ENCODE measurements at places on chromosomes 1 and 21.
A peak's percentile ranks its signal among the peaks of the same experiment; 100 is the strongest.

- DNase-seq = no peak
Observed at GRCh38 chr1:240820816-240821215, 208.9 kb upstream of the GREM2 start.

- no peak for DNase-seq
Observed at GRCh38 chr1:98468111-98468717, 193.3 kb upstream of the SNX7 start.

GRCh38 chr1:173476665-173477285 is 360 bp upstream of the PRDX6 start:
- DNase-seq = peak; percentile 82

DNA sequence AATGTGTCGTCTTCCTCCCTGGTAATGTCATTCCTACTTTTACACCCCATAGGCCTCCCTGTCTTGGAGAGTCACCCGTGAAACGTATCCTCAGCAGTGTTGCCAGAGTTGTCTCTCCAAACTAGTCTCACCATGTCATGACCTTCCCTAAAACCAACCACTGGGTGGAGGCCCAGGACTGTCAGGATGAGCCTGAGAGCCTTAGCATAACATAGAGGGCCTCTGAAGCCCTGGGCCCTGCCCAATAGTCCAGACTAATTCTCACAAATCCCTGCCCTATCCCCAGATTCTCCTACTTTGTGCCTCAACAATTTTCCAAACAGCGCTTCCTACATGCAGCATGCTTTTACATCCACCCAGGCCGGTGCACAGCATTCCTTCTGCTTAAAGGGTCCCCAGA is 29.3 kb upstream of the HSD3B1 start:
- no peak for DNase-seq

DNA sequence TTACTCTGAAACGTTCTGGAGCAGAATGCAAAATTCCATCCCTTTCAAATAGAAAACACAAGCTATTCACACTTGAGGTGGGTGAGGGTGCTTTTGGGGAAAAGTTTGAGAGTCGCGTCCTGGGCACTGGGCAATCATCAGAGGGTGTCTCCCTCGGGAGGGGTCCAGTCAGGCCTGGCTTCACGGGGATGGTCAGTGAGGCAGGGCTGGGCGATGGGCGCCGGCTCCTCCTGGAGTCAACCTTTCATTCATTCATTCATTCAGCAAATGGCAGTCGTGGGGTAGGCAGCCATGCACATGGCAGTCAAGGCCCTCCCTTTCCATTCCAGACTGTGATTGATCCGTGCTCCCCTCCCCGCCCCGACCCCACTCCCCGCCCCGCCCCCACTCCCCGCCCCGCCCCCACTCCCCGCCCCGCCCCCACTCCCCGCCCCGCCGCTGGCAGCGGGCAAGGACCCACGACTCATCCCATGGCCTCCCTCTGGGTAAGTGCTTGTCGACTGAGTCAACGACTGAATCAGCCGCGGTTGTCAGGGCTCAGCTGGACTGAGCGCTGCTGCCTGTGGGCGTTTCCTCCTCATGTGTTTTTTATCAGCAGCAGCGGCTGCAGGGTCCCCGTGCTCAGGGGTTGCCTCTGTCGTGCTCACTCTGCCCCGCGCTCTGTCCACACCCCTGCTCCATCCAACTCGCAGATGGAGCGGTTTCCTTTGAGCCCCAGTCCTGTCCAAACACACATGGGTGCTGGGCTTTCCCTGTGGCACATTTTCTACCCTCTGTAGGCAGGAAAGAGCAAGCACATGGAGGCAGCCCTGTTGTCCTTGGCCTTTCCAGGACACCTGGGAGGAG is 12.5 kb upstream of the SPSB1 start:
- peak; percentile 52 for DNase-seq

DNA sequence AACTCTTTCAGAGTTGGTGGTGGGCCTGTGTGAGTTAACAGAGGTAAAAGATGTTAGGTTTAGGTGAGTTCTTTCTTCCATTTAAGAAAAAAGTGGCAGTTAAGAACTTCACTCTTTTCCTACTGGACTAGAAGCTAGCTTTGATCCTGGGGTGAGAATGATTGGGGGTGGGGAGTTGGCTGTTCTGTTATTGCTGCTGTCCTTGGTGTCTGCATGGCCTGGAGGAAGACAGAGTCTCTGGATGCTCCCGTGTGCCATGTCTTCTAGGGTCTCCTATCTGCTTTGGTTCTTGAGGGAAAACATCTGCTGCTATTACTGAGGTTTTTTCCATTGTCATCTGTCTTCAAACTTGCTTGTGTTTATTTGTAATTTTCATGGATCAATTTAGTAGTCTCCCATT is 275.7 kb downstream of the HLX start:
- no peak for DNase-seq

DNA sequence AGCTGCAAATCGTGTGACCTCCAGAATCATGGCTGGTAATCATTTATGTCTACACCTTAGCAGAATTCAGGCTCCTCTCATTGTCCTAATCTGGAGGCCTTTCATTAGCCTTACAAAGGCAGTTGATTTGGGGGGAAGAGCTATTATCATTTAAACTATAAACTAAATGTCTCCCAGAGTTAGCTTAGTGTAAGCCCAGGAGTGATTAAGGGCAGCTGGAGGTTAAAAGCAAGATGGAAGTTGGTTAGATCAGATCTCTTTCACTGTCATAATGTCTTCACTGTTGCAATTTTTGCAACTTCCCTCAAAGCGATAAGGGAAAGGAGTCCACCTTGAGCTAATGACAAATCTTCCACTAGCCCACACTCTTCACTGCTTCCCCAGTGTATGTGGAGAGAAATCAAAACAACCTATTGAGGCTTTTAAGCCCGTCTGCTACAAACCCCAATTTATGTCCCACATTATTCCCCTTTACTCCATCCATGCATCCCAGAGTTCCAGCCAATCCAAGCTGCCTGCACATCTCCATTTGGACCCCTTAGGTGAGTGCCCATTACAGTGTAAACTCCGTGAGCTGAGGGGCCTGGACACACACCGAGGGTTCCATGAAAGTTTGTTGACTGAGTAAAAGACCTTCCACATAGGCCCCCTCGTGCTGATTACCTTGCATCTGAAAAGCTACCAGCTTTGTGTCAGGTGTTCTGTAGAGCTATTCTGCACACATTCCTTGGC is 61.5 kb upstream of the KLHDC7A start:
- DNase-seq = no peak

All from stimulated activated CD4-positive, alpha-beta T cell treated with anti-CD3 and anti-CD28 coated beads, Interleukin-12 subunit alpha, Interleukin-12 subunit beta, amount 100 ng/mL, for 4 hours (primary cell).